Ammon's horn (tissue), 1 donor: ENCODE measurements at places on chromosomes 5 and 9.

GRCh38 chr5:125485771-125486170 is 739.3 kb upstream of the ZNF608 start:
- DNase-seq: no peak

GRCh38 chr5:167355346-167355745 is 936.1 kb upstream of the WWC1 start:
- DNase-seq: no peak

- DNase-seq: no peak
These were observed 232.2 kb upstream of the SEMA6A start for GRCh38 chr5:116806836-116807235.

GRCh38 chr9:109742776-109743348 is 37.1 kb upstream of the PALM2AKAP2 start:
- DNase-seq: no peak

GRCh38 chr9:81543695-81544094 is 145.7 kb downstream of the TLE1 start:
- DNase-seq: no peak

DNA sequence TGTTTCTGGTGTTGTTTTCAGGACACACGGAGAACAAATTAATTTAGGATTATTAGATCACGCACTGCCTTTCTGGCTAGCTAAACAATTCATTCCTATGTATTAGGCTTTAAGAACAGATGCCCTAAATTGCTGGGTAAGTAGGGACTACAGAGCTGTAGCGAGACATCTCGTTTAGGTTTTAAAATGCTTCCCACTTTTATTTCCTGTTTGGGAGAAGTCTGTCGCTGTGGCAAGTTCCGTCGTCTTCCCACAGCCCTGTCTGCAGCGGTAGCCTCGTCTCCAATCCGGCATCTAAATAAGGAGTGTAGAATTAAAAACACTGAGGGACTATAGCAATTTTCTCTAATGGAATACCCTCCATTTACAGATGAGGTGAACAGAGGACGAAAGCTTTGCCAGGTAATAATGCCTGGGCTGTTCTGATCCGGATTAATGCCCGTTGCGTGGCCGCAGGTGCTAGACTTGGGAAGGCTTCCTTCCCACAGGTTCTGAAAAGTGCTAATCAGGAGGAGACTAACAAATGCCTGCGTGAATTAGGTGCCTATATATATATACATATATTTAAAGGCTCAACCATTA is 1.3 kb upstream of the TRIM36 start:
- peak; percentile 51 for DNase-seq

DNA sequence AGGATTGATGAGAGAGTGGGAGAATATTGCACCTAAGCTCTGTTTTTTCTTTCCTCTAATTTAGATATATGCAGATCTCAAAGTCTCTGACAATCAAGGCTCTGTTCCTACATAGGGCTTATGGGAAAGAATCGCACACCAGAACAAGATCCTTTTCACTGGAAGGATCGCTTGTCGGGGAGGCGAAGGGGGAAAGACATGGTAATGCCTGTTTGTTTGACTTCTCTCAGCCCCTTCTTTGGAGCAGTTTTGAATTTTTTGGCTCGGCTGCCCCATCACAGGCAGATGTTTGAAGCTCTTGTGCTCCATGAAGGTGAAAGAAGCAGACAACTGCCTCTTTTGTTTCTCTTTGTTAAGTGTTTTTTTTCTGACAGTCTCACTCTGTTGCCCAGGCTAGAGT is 599.9 kb upstream of the ZNF608 start:
- peak; percentile 50 for DNase-seq

DNA sequence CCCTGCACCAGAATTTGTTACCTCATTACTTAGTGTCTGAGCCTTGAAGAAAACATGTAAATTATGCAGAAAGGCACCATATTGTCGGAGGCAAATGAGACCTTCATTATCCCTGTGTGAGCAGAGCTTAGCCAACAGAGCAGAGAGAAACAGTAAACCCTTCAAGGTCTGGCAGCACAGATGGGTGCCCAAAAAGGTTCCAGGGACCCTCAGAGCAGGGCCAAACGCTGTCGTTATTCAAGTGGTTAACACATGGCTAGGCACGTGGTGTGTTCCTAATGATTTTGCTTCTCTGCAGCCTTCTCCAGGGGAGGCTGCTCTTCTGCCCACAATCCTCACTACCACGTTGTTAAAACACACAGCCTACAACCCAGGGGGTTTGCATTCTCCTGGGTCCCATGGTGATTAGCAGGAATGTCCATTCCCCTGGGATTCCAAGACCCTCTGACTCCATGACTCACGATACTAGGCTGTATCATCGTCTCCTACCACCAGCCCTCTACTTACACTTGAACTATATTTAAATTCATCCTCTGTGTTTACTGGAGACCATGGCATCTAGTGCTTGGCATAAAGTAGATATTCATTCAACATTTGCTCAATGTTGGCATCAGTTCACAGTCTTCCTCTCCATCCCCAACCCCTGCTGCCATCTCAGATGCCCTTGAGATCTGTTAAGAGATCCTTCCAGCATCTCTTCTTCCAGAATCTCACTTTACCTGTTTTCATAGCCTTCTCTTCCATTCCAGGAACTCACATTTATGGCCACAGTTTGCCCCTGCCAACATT is 174.5 kb upstream of the RAD23B start:
- no peak for DNase-seq

DNA sequence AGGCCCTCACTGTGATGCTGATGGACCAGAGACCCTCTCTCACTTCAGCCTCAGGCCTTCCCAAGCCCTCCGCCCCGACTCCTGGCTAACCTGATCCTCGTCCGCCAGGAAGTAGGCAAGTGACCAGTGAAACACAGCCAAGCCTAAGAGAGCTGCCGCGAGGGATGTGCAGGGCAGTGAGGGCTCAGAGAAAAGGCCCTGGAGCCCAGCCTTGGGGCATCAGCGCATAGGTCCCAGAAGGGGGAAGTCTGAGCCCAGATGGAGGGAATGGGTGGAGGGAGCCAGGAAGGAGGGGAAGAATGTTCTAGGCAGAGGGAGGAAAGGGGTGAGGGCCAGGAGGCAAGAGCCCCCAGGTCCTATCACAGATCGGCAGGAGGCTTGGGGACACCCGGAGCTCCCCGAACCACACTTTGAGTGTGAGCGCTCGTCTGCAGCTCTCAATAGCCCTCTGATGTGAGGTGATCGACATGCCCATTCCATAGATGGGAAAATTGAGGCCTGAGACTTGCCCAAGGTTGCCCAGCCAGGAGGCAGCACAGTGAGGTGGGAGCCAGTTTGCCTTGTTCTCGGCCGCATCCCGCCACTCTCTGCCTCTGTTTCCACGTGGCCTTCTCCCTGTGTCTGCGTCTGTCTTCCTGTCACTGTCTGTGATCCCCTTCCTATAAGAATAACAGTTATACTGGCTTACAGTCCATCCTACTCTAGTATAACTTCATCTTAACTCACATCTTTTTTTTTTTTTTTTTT is 20.2 kb downstream of the PLPP7 start:
- no peak for DNase-seq

- no peak for DNase-seq
These were observed 42.7 kb upstream of the FUBP3 start for GRCh38 chr9:130536701-130537107.

- no peak for DNase-seq
These were observed 6.1 kb downstream of the TCF7 start for GRCh38 chr5:134120386-134121138.

DNA sequence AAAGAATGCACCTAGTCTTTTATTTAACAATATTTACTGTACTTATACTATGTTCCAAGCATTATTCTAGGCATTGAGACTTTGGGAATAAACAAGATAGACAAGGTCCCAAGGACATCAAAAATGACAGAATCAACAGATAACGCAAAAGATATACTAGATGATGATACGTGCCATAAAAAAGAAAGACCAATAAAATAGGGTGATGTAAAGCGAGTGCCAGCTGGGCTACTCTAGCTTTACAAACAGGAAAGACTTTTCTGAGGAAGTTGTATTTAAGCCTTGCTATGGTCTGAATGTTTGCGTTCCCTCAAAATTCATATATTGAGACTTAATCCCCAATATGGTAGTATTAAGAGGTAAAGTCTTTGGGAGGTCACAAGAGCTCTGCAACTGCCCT is 310.2 kb upstream of the RGMB start:
- DNase-seq: no peak

GRCh38 chr5:10854506-10855277 is 93.7 kb upstream of the DAP start:
- DNase-seq: peak; percentile 52

DNA sequence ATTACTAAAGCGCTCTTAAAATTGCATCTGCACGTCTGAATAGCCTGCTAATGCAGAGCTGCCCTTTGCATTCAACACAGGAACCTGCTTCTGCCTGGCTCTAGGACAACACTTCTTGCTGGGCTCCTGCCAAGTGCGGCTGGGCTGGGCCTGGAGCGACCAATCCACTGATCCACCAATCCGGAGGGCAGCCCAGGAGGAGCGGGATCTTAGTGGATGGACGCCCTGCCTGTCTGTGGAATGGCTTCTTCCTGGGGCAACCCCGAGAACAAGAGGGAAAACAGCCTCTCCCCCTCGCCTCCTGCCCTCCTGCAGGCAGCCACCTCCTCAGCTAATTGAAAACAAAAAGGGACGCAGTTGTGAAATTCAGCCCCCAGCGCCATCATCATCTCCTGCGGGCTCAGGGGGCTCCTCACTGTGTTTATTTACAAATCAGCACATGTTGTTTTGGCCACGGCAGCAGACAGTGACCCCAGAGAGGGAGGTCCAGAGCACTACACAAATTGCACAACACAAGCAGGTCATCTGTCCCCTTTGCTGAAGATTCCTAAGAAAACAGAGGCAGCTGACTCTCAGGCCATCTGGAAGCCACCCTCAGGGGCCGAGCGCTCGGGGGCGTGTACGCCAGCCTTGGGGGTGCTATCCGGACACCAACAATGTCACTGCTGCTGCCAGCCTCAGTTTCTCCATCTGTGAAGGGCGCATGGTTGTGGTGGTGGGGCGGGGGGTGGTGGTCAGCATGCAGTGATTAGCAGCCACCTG is 57.3 kb downstream of the GADD45G start:
- peak; percentile 99 for DNase-seq

GRCh38 chr5:174064171-174064570 is 18.7 kb downstream of the NSG2 start:
- no peak for DNase-seq
